ENCODE measurements at places on chromosomes 2 and 18.

- no peak for DNase-seq
Observed at GRCh38 chr2:32386739-32387138, 29.9 kb downstream of the BIRC6 start.

- no peak for DNase-seq
Observed at GRCh38 chr2:8159966-8160603, 521.8 kb upstream of the ID2 start.

DNA sequence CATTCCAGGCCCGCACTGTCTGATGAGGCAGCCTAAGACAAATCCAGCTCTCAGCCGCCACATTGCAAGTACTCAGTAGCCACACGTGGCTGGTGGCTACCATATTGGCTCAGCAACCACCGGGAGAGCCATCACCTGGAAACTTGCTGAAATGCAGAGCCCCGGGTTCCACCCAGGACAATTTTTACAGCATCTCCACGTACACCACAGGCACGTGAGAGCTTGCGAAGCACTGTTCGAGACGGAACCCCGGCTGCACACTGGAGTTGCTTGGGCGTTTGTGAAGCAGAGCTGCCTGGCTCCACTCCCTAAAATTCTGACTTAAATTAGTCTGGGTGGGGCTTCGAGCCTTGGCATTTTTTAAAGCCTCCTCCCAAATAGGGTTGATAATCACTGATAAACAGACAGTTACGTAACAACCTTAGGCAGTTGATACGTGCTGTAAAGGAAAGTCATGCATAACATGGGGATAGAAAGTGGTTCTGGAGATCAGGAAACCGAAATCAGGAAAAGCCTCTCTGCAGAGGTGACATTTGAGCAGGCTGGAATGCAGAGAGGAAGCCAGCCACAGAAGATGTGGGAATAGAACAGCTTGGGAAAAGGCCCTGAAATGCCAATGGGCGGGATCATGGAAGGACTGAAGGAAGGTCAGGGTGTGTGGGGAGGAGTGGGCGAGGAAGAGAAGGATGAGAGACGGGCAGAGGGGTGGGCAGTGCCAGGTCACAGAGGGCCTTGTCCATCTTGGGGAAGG lies 6.2 kb downstream of the ASAP2 start:
- DNase-seq = no peak

- no peak for DNase-seq
Observed at GRCh38 chr2:109522063-109522374, 91.7 kb downstream of the SEPTIN10 start.

DNA sequence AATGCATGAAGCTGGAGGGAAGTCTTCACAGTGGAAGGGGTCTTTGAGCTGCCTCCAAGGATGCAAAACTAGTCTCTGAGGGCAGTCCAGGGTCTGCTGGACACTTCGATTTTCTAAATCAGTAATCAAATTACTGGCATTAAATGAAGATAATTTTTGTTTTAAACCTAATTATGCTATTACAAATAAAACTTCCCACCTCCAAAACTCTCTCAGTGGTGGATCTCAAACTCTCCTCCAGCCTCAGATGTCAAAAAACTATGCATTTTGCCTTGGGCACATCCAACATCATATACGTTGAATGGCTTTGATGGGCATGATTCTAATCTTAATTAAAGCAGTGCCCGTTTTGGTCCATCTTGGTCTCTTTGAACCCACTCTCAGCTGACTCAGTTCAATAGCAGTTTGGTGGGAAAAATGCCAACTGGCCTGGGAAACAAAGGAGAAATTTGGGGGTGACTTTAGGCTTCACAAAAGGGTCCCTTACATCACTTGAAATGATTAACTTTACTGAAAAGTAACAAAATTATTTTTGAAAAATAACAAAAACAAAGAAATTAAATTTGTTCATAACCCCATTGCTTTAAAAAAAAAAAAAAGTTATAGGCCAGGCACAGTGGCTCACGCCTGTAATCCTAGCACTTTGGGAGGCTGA lies 5.9 kb upstream of the MYCN start:
- no peak for DNase-seq

- no peak for DNase-seq
Observed at GRCh38 chr2:106138543-106139237, 55.4 kb downstream of the UXS1 start.

DNA sequence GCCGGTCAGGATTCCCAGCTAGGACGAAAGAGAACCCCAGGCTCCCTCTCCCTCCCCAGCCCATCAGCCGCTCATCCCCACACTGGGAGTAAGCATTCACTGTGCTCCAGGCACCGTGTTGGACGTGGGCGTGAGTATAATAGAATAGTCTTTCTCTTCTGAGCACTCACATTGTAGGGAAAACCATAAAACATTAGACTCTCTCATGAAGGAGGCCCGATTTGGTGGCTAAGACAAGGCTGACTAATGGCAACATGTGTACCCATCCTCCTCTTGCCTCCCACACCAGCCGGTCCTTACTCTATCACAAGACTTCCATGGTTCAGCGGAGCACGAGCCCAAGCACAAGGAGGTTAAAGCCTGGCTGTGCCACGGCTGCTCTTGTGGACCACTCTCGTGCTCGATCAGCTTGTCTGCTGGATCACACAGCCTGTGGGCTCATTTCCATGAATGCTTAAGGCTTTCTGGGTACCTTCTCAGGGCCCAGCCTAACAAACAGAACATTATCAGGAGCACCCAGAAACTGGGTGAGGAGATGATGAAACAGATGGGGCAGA lies 540.9 kb upstream of the RAB6C start:
- no peak for DNase-seq

DNA sequence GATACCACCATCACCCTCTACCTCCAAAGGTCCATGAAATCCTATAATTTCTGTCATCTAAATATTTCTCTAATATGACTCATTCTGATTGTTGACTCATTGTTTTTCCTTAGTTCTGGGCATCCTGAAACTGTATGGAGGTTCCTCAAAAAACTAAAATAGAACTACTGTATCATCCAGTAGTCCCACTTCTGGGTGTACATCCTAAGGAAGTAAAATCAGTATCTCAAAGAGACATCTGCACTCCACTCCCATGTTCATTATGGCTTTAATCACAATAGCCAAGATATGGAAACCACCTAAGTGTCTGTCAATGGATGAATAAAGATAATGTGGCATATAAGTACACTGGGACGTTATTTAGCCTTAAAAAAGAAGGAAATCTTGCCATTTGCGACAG lies 125.8 kb upstream of the MYO3B start:
- no peak for DNase-seq

DNA sequence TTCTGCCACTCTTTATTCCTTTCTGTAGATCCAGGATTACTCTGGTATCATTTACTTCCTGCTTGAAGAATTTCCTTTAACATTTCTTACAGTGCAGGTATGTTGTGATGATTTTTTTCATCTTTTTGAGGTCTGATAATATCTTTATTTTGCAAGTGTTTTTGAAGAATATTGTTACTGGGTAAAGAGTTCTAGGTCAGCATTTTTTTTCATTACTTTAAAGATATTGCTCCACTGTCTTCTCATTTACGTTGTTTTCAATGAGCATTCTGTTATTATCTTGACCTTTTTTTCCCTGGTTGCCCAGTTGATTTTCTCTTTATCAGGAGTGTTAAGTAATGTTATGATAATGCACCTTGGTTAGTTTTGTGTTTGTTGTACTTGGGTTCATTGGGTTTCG lies 31.7 kb upstream of the TMEM247 start:
- DNase-seq = no peak

DNA sequence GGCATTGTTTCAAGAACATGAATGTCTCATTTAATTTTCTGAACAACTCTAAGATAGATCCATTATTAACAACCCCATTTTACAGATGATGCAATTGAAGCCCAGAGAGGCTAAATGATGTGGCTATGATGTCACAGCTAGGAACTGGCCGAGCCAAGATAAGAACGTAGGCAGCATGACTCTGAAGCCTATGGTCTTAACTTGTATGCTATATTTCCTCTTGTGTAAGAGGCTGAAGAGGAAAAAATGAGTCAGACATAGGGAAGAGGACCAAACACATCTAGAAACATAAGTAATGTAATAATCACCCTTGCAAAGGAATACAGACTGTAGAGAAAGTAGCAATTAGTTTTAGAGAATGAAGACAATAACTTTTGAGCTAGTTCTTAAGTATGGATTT lies 416.8 kb downstream of the FIGN start:
- no peak for DNase-seq

GRCh38 chr2:207317378-207317984 lies 151.7 kb upstream of the KLF7 start:
- DNase-seq = no peak

GRCh38 chr2:155872396-155872795 lies 460.1 kb downstream of the NR4A2 start:
- no peak for DNase-seq

- no peak for DNase-seq
Observed at GRCh38 chr2:8230466-8230865, 451.4 kb upstream of the ID2 start.

GRCh38 chr2:167749016-167749415 lies 498.4 kb downstream of the STK39 start:
- no peak for DNase-seq

- DNase-seq = no peak
Observed at GRCh38 chr18:64017870-64018269, 48.0 kb downstream of the SERPINB8 start.

GRCh38 chr18:49744376-49745008 lies 68.8 kb downstream of the ACAA2 start:
- DNase-seq = no peak

DNA sequence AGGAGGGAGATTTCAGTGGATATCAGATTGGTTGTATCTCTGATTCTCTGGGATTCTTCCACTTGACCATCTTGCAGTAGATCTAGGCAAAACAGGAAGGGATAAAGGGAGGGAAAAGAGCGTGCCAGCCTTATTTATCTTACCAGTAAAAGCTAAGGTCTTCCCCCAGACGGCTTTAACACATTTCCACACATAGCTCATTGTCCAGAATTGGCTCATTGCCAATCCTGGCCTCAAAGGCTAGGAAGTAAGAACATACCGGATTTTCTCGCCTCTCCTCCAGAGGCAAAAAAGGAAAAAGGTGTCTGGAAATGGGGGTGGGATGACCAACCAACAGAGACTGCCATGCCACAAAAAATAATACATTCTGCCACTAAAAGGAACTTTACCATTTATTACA lies 411.6 kb upstream of the NRP2 start:
- no peak for DNase-seq

GRCh38 chr2:39706312-39706711 lies 40.6 kb downstream of the TMEM178A start:
- no peak for DNase-seq

- DNase-seq = no peak
Observed at GRCh38 chr18:31162825-31163435, at the start of gene DSC1. Gene DSC1 (minus strand): TSS chr18:31162856. CDS start chr18:31162594, 262 bp downstream.

- no peak for DNase-seq
Observed at GRCh38 chr2:79272616-79273015, 113.1 kb upstream of the REG3A start.

DNA sequence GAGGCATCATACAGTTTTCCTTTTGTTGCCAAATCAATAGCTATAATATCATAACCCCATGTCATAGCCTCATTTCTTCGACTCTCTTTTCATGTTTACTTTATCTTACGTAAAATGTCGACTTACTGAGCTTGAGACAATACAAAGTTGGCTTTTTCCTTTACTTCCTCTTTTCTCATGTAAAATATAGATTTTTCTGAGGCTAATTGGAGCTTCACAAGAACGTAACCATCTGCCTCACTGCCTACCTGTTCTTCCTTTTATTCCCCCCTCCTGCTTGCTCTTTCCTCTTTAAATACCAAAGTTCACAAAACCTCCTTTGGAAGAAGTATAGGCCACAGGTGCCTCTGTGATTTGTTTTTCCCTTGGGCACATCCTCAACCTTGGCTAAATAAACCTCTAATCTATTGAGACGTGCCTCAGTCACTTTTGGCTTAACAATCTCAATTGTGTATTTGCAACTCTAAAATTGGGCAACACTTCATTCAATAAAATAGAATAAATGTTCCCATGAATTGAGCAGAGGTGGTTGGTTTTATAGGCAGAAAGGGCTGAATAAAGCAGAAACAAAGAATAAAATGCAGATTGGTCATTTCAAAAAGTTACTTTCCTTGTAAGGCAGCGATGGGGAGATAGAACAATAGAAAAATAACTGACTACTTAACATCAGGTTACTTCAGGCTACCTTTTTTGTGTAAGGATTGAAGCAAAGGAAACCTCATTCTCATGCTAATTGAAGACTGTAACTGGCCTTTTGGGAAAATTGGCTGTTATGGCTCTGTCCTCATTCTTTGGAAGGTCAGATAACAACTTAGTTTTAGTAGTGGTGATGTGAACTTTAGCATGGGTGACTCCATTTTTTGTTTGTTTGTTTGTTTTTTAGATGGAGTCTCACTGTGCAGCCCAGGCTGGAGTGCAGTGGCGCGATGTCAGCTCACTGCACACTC lies 21.3 kb downstream of the COMMD1 start:
- DNase-seq = no peak

DNA sequence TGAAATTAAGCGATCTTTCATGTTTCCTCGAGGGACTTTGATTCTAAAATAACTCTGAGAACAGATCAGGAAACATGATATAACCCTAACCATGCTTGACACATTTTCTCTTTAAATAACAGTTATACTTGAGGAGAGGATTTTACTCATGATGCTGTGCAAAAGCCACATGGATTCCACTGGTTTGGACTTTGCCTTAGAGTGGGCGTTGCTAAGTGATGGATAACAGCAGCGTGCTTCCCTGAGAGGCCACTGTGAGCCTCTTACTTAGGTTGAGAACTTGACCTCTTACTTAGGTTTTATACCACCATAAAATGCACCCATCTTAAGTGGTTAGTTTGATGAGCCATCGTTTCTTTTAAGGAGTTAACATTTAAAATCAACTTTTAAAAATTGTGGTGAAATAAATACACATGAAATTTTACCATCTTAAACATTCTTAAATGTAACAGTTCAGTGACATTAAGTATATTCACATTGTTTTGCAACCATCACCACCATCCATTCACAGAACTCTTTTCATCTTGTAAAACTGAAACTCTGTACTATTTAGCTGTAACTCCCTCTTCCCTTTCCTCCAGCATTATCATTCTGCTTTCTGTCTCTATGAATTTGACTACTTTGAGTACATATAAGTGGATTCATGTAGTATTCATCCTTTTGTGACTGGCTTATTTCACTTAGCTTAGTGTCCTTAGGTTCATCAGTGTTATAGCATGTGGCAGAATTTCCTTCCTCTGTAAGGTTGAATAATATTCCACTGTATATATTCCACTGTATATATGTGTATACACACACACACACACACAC lies 22.6 kb downstream of the ANXA4 start:
- DNase-seq = no peak

- DNase-seq = no peak
Observed at GRCh38 chr2:74755386-74755785, 78.5 kb upstream of the HK2 start.

DNA sequence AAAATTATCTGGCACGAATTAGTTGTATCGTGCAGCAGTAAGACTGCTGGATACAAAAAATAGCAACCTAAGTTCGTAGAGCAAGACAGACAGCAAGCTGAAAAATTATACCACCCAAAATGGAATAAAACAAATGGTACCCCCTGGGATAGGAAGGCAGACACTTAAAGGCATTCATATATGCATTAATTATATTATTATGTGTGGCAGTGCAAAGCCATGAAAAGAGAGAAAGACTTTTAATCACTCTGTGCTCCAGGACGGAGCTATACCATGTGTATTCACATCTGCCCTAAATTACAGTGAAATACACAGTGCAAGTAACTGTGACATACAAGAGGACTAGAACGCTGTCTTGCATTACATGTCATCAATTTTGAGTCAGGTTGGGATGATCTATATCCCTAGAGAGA lies 235.9 kb downstream of the GULP1 start:
- no peak for DNase-seq

- DNase-seq = no peak
Observed at GRCh38 chr2:197759013-197759412, 26.1 kb downstream of the BOLL start.

All from brain pericyte (primary cell).